ENCODE measurements at places on chromosomes 12 and 14.
A peak's percentile ranks its signal among the peaks of the same experiment; 100 is the strongest.

DNA sequence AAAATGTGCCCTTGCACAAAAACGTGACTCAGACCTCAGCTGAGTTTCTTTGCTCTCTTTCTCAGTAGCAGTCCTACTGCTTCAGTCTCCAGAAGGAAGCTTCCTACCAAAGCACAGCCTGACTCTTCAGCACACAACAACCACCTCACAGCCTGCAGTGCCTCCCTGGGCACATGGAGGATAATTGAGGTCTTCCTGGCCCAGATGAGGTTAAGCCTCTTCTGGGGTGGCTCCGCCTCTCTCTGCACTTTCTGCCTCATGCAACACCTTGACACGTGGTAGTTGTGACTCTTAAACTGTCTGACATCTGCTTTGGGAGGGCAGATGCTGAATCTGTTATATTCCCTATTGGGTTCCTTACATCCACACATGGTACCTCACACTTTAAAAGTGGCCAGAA is 33.8 kb downstream of the GIT2 start:
- DNase-seq = no peak

DNA sequence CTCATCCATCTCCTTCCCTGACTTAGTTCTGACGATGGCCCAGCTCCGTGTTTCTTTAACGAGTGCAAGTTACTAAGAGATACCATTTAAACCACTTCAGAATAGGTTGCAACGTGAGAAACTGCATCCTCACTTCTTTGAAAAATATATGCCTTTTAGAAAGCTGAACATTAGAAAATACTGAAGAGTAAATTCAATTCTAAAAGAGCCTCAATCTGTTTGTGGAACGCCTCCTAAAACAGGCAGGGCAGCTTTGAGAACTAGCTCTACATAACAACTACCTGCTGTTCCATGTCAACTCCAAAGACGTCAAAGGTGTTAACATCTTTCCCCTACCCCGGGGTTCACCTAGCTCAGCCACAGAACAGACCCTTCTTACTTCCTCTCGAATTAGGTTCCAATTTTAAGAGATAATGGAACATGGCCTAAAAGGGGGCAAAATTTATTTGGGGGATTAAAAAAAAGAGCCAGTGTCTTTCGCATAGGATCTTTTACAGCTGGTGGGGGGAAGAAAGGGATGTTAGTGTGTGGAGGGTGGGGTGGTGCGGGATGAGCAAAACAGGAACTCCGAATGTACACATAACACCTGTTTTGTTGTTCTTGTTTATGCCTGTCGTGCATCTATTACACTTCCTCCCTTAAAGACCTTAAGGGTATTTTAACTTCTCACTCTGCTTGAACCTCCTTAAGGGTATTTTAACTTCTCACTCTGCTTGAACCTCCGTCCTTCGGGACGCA is 3.3 kb downstream of the BHLHE41 start:
- no peak for DNase-seq

DNA sequence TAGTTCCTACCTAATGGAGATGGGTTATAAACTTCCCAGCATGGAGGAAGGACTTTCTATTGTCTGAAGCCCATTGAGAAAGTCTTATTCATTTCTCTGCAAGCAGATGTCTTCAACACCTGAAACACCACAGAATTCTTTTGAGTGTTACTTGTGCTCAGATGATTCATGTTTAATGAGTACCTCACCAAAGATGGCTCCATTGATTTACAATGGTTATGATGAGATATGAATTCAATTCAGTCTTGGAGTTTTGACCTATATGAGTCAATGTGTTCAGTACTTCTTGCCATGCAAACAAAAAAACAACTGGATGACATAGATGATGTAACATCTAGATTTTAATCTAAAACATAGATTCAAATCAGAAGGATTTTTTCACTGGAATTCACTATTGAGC is 15.4 kb upstream of the PAWR start:
- no peak for DNase-seq

DNA sequence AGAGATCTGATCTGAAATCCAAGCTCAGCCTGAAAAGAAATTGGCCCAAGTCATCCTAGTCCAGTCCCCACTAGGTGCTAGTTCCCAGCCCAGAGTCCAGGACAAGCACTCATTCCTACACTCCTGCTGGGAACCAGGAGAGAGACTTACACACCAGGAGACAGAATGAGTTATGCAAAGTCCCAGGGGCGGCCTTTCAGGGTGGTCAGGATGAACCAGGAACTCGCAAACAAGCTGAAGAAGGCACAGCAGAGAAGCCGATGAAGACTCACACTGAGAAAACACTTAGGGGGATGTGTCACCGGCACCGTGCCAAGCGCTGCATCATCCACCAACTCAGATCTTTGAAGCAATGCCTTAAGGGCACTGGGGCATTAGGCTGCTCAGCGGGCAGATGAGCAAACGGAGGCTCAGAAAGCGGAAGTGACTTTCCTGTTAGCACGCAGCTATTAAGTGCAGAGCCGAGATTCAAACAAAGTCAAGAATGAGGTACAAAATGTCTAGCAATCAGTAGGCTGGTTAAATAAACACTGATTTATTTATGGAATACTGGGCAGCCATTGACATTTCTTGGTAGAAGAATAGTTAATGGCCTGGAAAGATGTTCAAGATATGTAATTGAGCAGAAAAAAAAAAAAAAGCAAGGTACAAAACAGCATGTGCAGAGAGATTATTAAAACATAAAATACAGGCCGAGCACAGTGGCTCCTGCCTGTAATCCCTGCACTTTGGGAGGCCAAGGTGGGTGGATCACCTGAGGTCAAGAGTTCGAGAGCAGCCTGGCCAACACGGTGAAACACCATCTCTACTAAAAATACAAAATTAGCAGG is 78.7 kb downstream of the LRRC74A start:
- DNase-seq = peak; percentile 99

GRCh38 chr12:5997260-5997659 is 52.2 kb upstream of the ANO2 start:
- DNase-seq = no peak

GRCh38 chr14:93068711-93069110 is 47.0 kb downstream of the ITPK1 start:
- DNase-seq = no peak

DNA sequence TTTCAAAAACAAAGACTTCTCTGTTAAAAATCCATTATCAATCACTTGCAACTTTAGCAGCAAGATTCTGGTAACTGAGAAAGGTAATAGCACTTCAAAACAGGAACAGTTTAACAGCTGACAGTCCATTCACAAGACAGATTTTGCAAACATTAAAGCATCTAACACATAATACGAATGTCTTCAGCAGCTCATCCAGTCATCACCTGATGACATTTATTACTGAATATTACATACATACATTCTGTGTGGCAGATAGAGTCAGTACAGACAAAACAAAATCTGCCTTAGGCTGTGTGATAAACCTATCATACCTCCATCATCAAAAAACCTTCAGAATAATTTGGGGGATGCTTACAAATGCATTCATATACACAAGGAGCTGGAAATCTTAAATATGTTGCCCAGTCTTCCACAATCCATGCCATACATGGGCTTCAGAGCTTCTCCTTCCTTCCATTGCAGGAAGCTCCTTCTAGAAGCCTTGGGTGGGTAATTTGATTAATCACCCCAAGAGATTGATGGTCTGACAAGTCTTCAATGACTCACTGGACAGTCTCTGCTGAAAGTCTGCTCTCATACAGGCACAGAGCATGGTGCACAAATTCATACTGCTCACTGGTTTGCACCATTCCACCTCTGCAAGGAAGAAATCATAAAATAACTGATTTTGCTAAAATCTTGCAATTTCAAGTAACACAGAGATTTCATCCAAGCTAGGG is 1.6 kb upstream of the PTPRB start:
- DNase-seq = no peak

DNA sequence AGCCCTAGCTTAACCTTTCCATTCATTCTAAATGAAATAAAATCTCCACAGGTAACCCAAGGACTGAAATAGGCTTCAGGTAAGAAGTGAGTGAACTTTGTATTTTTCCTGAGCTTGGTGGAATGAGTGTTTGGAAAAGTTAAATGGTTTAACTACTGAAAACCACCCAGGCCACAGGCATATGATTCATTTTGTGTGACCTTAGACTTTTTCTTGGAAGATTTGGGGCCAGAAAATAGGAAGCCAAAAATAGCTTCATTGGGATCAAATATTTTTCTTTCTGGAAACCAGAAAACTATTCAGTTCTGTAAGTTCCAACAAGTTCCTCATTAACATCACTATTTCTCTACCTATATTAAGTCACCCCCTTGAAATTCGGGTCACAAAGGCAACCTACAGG is 212.6 kb downstream of the PCNX1 start:
- DNase-seq = no peak

- DNase-seq = no peak
Measured at GRCh38 chr14:67569011-67569650, 30.9 kb downstream of the PIGH start.

Measured in fibroblast of skin of back (primary cell).